ENCODE measurements at places on chromosomes 13 and 19. TPM values are rescaled to one million over a fixed set of nuclear protein-coding genes. Genes with fewer than 3 reads are reported as not detected.

Gene POLR1D
- 175 TPM for total RNA-seq

Gene F2RL3
- 1.9 TPM for total RNA-seq

Gene ZNF320
- 17.7 TPM for total RNA-seq

Gene CEACAM21
- total RNA-seq: 4.3 TPM

Gene DNAAF3
- not detected for total RNA-seq

Gene ZNF480
- total RNA-seq: 8.6 TPM

Gene TMPRSS9
- 0.28 TPM for total RNA-seq

Gene APOC4
- not detected for total RNA-seq

DNA sequence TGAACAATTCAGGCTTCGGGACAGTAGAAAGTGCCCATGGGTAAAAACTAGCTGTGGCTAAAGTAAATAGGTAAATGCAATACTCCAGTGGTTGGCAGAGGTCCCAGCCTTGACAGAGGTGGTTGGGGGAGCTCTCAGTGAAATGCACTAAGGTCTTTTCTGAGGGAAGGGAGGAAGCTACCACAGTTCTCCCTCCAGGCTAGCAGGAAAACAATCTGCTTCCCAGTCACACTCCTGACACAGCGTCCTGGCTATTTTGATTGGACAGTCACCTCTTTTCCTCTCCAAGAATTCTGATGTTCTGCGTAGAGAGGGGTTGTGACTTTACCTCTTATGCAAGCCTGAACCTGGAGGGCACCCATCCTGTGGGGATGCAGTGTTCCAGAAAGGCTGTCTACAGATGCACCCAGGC lies 128.7 kb downstream of the CYSLTR2 start:
- no peak overlapping the region for H3K4me3 ChIP-seq
- no peaks in the 10 kb centered on the region for H3K4me1 ChIP-seq
- no peak for DNase-seq
- no peak overlapping the region for H3K27ac ChIP-seq
- no peaks in the 10 kb centered on the region for H3K36me3 ChIP-seq
- H3K27me3 ChIP-seq: no peaks in the 10 kb centered on the region

- H3K4me3 ChIP-seq: no peak overlapping the region
- peaks cover 30% of the 10 kb centered on the region for H3K4me1 ChIP-seq
- no peaks in the 10 kb centered on the region for H3K27me3 ChIP-seq
- H3K36me3 ChIP-seq: no peaks in the 10 kb centered on the region
Observed at GRCh38 chr13:76641056-76641455, 245.1 kb downstream of the KCTD12 start.

DNA sequence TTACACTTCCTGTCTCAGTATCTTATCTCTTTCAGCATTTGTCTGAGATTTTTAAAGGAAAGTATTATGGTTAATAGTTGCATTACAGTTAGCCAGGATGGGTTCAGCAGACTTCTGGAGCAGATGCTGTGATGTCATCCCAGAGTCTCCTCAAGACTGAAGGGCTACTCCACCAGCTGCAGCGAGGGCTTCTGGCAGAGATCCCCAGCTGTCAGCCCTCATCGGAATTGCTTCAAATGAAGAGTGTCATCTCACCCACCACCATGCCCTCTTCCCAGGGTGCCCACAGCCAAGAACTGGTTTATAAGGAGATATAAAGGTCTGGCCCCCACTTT lies 84.4 kb downstream of the FAM216B start:
- no peaks in the 10 kb centered on the region for H3K36me3 ChIP-seq
- H3K4me3 ChIP-seq: no peak overlapping the region
- no peaks in the 10 kb centered on the region for H3K27me3 ChIP-seq
- H3K27ac ChIP-seq: no peak overlapping the region
- no peak for DNase-seq

DNA sequence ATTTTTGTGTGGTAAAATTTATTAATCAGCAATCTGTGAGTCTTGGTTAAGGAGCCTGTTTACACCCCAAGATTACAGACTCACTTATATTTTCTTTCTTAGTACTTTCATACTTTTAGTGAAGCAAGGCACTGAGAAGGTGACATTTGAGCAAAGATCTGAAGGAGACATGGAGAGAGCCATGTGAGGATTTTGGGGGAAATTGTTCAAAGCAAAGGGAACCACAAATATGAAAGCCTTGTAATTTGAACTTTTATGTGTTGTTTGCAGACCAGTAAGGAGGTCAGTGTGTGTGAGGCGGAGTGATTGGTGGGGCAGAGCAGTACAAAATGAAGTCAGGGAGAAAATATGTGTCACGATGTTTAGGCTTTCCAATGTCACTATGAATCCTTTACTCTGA lies 140.7 kb upstream of the KLF12 start:
- H3K27me3 ChIP-seq: no peaks in the 10 kb centered on the region
- no peak overlapping the region for H3K27ac ChIP-seq
- H3K4me3 ChIP-seq: no peak overlapping the region
- H3K4me1 ChIP-seq: no peaks in the 10 kb centered on the region
- no peaks in the 10 kb centered on the region for H3K36me3 ChIP-seq
- no peak for DNase-seq

DNA sequence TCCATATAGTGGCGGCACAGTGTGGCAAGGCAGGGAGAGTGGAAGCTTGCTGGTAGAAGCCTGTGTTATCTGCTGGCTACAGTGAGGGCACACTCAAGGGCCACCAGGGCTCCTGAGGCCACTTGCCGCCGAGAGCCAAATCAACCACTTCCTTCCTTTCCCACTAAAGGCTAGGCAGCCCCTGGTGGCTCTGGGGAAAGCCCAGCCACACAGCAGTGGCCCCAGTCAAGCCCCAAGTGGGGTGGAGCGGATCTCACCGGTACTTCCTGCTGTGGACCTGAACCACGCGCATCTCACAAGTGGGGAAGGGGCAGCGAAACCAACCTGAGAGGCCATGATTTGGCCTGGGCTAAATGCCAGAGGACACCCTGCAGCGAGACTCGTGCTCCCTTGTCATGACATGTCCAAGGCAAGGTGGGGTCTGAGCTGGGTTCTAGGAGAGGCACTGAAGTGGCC lies 21.9 kb upstream of the SLC35E1 start:
- no peak overlapping the region for H3K27ac ChIP-seq
- no peak overlapping the region for H3K4me3 ChIP-seq
- DNase-seq: no peak
- H3K36me3 ChIP-seq: no peaks in the 10 kb centered on the region
- H3K4me1 ChIP-seq: no peaks in the 10 kb centered on the region

DNA sequence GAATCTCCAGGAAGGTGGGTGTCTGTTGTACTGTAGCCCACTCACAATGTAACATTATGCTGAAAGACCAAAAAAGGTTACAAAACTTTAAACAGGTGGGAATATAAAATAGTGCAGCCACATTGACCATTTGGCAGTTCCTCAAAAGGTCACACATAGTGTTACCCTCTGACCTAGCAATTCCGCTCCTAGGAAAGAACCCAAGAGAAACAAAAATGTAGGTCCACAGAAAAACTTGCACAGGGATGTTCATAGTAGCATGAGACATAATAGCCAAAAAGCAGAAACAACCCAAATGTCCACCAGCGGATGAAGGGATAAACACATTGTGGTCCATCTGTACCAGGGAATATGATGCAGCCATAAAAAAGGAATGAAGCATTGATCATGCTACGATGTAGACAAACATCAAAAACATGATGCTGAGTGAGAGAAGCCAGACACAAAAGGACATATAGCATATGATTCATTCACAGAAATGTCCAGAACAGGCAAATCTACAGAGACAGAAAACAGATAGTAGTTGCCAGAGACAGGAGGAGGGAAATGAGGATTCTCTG lies 27.9 kb downstream of the CPAMD8 start:
- no peak overlapping the region for H3K4me3 ChIP-seq
- H3K27ac ChIP-seq: no peak overlapping the region
- no peaks in the 10 kb centered on the region for H3K4me1 ChIP-seq
- no peak for DNase-seq
- no peaks in the 10 kb centered on the region for H3K36me3 ChIP-seq

GRCh38 chr19:5478241-5478924 lies 23.2 kb downstream of the ZNRF4 start:
- peaks cover 62% of the 10 kb centered on the region for H3K27me3 ChIP-seq
- no peaks in the 10 kb centered on the region for H3K36me3 ChIP-seq
- no peaks in the 10 kb centered on the region for H3K4me1 ChIP-seq

DNA sequence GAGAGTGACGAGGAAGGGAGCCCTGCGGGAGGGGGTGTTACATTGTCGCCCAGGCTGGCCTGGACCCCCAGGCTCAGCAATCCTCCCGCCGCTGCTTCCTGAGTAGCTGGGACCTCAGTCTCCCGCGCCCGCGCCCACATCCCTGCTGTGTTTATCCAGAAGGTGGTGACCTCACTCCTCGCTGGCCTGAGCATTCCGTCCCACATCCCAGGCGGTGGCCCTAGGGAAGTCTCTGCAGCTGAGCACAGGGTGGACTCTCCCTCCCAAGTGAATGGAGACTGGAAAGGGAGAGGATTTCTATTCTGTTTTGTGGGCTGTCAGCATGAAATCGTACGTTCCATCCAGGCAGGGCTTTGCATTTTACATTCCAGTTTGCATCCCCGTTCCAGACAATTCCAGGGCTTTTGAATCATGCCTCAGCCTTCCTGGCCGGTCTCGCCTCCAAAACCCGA lies 401 bp upstream of the ZNF765 start:
- no peaks in the 10 kb centered on the region for H3K36me3 ChIP-seq
- H3K4me1 ChIP-seq: peaks cover 22% of the 10 kb centered on the region
- peak overlapping the region; percentile 79 for H3K27ac ChIP-seq
- DNase-seq: peak; percentile 80
- H3K27me3 ChIP-seq: peaks cover 5% of the 10 kb centered on the region

DNA sequence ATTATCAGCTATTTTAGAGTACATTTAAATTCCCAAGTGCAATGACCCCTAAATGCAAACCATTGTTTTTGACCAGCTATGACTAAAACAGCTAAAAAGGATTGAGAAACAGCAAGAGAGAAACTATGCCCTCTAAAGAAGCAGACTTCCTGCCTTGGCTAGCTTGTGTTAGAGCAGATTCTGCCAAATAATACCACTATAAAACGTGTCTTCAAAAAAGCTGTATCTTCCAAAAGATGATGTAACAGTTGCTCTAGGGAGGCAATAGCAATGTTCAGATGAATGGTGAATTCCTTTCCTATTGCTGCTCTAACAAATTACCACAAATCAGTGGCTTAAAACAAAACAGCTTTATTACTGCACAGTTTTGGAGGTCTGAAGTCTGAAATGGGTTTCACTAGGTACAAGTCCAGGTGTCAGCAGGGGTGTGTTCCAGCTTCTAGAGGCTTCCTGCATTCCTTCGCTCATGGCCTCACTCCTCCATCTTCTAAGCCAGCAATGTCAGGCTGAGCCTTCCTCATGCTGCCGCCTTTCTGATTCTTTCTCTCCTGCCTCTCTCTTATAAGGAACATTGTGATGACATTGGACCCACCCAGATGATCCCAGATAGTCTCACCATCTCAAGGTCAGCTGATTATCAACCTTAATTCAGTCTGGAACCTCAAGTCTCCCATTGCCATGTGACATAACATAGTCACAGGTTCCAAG lies 84.5 kb downstream of the LRRC63 start:
- peak overlapping the region; percentile 37 for H3K27ac ChIP-seq
- H3K4me1 ChIP-seq: no peaks in the 10 kb centered on the region
- H3K4me3 ChIP-seq: no peak overlapping the region
- no peaks in the 10 kb centered on the region for H3K27me3 ChIP-seq
- no peaks in the 10 kb centered on the region for H3K36me3 ChIP-seq

DNA sequence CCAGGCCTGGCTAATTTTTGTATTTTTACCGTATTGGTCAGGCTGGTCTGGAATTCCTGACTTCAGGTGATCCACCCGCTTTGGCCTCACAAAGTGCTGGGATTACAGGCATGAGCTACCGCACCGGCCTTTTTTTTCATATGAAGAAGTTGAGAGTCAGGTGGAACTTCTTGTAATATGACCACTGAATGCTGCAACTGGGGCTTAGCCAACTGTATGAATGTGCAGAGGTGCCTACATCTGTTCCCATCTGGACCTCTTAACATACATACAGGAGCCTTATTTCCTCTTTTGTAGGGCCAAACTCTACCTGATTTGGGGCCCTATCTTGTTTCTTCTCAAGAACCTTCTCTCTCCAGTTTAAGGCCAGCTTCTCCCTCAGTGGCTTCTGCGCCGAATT lies 11.9 kb upstream of the GGACT start:
- H3K4me1 ChIP-seq: no peaks in the 10 kb centered on the region
- H3K4me3 ChIP-seq: no peak overlapping the region
- DNase-seq: no peak
- no peaks in the 10 kb centered on the region for H3K27me3 ChIP-seq
- H3K36me3 ChIP-seq: no peaks in the 10 kb centered on the region

GRCh38 chr19:48340995-48341394 lies 15.6 kb downstream of the EMP3 start:
- no peak overlapping the region for H3K4me3 ChIP-seq
- no peak for DNase-seq
- H3K4me1 ChIP-seq: no peaks in the 10 kb centered on the region
- no peaks in the 10 kb centered on the region for H3K36me3 ChIP-seq
- no peaks in the 10 kb centered on the region for H3K27me3 ChIP-seq
- H3K27ac ChIP-seq: no peak overlapping the region

DNA sequence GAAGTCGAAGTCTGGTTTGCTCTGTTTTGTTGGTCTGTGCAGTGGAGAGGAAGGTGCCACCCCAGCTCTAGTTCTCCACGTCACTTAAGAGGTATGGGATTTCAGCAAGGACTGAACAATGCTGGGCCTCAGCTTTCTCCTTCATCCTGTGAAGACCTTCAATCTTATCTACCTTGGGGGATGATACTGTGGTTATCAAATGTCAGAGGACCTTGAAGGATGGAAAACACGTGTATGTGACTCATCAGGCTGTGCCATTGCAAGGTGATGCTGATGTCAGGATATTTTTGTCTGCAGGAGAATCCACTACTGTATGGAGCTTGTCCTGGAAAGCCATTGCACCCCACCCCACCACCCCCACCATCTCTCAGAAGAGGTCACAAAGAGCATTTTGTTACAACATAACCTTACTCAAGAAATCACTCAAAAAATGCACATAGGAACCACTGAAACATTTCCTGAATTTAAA lies 81.4 kb upstream of the UQCRFS1 start:
- DNase-seq: no peak
- H3K27ac ChIP-seq: no peak overlapping the region
- H3K4me1 ChIP-seq: no peaks in the 10 kb centered on the region

DNA sequence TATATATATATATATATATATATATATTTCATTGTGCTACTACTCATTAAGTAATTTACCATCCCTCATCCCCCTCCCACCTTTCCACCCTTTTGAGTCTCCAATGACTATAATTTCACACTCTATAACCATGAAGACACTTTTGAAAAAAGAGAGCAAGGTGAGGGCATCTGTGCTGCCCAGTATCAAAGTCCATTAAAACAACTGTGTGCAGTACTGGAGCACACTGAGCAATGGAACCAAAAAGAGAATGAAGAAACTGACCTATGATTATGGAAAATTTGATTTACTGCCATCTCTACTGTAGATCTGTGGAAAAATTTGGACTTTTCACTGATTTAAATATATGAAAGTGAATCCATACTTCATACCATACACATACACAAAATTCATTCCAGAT lies 217.9 kb downstream of the COL4A1 start:
- H3K36me3 ChIP-seq: no peaks in the 10 kb centered on the region
- no peak for DNase-seq
- H3K4me1 ChIP-seq: peaks cover 7% of the 10 kb centered on the region
- no peaks in the 10 kb centered on the region for H3K27me3 ChIP-seq
- no peak overlapping the region for H3K27ac ChIP-seq
- H3K4me3 ChIP-seq: no peak overlapping the region
